NCI-H1436 (cell line): ENCODE measurements at places on chromosomes 4 and X.

DNA sequence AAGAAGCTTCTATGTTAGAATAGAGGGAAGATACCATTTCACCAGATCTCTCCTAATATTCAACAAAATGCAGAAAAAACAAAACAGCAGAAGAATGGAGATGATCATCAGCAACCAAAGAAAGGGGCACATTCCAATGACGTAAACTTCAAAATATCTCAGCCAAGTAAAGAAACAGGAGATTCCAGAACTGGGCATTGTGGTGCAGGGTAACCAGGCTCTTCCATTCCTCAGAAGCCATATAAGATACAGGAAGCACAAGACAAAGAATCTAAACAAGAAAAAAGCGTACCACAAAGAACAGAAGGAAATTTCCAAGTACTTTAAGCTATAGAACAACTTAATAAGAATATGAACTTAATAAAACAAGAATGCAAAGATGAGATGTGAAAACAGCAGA lies 6.9 kb upstream of the ARMCX4 start:
- DNase-seq = no peak

DNA sequence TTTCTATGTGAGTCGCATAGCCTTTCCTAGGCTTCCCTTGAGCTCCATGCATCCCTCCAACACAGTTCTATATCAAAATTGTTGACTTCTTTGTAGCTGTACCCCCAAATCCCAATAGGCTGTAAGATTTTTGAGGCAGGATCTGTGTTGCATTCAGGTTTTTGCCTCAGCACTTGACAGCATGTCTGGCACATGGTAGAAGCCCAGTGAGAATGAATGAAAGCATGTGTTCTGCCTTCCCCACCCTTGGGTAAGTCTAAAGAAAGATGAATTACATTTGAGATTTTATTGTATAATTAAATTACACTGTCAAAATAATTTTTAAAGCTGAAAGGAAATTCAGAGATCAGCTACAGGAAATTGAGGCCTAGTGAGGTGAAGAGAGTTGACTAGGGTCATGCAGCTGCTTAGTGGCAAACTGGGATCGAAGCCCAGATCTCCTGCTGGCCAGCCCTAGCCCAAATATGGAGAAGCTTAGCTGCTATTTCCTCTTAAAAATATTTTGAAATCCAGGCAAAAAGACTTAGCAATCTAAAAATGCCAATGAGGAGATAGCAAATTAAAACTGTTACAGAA lies 122.5 kb downstream of the SPATA18 start:
- no peak for DNase-seq

DNA sequence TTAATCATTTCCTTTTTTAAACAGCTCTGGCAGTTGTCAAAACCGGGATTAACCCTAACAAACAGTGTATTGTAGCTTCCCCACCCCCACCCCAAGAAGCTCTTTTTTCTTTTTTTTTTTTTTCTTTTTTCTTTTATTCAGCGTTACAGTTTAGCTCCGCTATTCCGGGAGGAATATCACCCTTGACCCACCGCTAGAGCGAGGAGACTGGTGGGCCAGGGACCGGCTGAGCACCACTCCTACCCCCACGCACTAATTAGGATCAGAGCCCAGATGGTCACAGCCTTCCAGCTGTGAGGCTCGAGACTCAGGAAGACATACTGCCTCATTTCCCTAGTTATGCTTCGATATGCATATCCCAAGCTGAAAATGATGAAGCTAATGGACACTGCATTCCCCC lies 2.0 kb downstream of the PARM1 start:
- DNase-seq = no peak

GRCh38 chrX:134753718-134754008 lies 95.4 kb upstream of the PLAC1 start:
- DNase-seq = no peak

- no peak for DNase-seq
These were observed 207.2 kb upstream of the CNKSR2 start for GRCh38 chrX:21167011-21167410.

- no peak for DNase-seq
These were observed 323.2 kb downstream of the ARHGAP24 start for GRCh38 chr4:85798012-85798770.

DNA sequence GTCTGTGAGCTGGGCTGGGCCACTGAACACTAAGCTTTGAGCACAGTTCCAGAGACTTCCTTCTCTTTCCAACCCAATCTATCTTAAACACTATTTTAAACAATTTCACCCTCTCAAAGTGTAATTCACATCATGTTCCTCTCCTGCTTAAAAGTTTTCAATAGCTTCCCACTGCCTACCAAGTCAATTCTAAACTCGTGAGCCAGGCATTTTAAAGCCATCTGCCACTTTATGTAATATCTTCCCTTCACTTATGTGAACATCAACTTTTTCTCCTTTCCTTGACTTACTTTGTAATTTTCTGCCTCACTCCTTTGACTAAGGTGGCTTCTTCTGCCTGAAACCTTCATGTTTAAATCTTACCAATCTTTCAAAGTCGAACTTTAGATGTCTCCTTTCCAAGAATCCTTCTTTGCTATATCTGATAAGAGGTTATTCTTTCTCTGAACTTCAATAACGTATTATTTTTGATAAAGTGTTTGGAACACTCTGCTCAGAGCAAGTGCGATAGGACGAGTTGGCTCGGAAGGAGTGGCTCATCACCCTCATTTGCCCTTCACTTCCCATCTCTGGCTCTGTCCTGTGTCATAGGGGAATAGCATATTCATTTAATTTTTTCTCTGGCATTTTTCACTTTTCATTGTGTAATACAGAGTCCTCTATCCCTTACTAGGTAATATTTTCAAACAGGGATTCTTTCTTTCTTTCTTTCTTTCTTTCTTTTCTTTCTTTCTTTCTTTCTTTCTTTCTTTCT lies 13.0 kb upstream of the SPARCL1 start:
- no peak for DNase-seq

DNA sequence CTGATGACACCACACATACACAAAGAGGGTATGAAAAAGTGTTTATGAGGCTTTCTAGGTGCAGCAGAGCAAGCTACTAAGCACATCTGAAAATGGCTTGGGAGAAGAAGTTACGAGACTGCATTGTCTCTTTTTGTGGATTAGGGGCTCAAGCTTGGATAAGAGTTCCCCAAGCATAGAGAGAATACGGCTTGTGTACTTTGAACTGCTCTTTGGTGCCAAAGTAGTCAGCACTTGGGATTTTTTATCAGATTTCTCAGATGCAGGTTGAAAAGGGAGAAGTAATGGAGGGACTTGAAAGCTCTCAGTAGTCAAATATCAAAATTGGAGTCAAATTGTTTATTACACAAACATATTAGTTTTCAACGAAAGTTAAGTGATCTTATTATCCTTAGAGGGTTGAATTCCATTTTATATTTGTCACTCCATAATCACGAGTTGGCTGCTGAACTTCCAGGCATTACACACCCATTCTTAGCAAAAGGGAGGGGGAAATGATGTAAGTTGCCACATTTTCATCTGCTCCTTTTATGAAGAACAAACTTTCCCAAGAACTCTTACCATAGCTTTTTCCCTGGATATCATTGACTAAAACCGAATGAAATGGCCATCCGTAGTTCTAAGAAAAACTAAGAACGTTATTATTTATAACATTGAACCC lies 1904.9 kb downstream of the PCDH7 start:
- no peak for DNase-seq

DNA sequence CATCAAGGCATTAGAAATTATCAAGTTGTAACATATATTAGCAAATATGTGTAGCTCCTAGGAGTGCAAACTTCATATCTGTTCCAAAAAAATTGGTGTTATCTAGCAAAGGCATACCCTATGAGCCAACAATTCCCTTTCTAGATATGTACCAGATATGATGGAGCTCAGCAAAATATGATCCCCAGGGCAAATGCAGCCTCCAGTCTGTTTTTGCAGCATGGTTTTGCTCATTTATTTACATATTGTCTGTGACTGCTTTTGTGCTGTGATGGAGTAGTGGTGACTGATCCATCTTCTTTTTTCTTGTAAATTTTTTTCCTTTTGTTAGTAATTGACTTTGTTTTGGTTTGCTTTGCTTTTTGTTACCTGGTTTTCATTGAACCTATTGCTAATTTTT lies 41.0 kb downstream of the CEP135 start:
- no peak for DNase-seq

DNA sequence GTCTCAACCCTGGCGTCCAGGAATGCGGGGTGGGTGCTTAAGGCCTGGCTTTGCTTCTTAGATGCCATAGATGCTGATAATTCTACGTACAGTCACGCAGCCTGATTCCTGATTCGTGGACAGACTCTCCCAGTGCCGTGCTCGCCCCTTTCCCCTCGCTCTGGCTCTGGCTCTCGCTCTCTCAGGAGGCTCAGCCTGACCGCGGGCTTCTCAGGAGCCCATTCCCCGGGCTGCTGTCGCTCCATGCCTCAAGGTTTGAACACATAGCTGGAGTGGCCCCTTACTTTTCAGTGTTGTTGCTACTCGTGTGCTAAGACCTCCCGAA lies 59.2 kb upstream of the ZC4H2 start:
- no peak for DNase-seq

DNA sequence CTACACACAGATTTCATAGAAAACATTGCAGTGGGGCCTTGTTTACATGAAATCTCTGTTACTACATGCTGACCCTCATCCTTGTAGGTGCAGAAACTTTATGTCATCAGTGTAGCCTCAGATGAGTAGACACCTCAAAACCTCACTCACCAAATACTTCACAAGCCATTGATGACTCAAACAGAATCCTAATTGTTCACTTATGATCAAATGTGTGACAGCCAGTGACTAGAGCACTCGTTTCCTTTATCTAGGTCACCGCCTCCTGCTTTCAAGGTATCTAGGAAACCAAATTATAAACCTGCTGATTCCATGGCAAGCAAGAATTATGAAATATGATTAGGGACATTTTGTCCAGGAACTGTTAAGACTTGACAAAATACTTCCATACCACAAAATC lies 255.8 kb upstream of the GPRIN3 start:
- no peak for DNase-seq

- DNase-seq = no peak
These were observed 31.9 kb downstream of the RUFY3 start for GRCh38 chr4:70753630-70754029.

- no peak for DNase-seq
These were observed 190.1 kb downstream of the NSUN7 start for GRCh38 chr4:40939856-40940255.

DNA sequence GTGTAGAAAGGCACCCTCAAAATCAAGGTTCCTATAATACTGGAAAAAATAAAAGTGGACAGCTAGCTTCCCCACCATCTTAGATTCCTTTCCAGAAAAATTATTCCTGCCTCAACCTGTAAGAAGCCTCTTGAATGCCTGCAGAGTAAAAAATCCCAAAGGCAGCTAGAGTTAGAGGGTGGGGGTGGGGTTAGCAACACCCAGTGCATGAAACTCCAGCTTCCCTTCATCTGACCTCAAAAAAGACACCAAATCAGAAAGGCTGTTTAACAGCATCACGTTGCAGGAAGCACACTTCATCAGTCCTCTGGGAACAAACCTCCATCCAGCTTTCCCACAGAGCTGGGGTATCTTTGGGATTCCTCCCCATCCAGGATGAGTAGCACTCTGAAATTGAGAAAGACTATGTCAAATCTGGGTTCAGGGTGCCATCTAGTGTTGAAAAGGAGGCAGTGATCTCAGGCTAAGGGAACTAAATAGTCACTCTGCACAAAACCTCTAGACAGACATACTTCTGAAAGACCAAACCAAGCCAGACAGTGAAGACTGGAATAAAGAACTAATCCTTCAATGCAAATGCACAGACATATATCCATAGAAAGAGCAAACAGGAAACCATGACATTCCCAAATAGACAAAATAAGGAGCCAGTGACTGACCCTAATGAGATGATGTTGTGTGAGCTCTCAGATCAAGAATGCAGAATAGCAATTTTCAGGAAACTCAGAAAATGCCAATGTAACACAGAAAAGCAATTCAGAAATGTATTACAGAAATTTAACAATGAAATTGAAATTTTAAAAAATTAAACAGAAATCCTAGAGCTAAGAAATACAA lies 97.9 kb downstream of the ARHGEF9 start:
- DNase-seq = peak; percentile 6

- no peak for DNase-seq
These were observed 18.6 kb downstream of the MAP3K15 start for GRCh38 chrX:19496711-19497110.

DNA sequence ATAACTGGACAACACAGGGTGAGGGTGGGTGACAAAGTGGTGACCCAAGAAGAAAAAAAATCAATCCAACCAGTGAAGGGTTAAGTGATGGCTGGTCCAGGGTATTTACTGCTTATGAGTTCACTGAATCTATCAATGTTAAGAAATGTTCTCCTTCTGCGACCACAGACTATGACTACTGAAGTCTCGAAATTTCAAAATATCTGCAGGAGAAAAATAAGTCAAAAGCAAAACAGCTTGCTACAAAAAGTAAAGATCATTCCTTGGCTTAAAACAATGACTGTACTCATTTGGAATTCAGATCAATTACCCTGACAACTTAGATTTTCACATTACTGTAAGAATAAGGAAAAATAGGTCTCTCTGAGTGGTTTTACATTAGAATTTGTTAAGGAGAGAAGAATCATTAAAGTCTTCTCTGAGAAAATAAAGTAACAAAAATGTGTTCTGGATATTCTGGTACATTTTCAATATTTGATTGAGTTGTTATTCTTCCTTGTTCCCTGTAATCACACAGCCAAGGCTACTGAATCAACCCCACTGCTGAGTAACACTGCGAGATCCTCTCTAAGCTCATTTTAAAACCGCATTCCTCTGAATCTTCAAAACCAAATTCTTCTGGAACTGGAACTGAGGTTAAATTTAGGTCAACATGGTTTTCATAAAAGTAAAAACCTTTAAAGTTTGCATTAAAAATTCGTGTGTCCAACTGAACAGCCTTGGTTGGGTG lies 22.7 kb downstream of the SMPX start:
- no peak for DNase-seq

DNA sequence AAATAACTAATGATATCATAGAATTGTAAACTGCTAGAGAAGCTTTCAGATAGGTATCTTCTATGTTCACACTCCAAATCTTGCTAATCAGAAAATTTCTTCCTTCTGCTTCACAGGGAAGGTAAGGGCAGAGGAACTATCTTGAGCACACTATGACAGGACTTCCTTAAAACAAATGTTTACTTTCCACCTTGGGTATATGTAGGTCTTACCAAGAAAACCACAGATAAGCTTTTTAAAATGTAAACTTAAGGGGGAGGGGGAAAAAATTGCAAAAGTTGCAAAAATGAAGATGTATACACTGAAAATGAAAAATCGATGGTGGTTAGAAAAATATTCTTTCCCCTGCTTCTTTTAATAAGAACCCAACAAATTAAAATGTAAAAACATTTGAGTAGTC lies 30.9 kb downstream of the YTHDC1 start:
- DNase-seq = no peak

DNA sequence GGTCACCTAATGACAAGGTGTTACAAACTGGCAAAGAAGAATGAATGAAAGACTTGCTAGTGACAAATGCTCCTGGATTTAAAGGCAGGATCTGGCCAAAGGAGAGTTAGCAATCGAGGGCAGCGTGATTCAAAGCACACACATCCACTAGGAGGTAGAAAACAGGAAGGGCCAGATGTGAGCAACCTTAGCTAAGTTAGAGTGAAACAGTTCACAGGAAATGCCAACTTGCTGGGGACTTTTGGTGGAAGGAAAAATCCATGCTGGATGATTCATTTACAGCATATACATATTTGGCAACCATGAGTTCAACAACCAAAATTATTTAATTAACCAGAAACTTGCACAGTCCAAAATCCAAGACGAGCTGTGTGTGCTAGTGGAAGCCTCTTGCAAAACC lies 276.9 kb downstream of the PTTG2 start:
- DNase-seq = no peak
